Epithelial cell of esophagus (primary cell): ENCODE measurements at places on chromosomes 7 and 10.
A peak's percentile ranks its signal among the peaks of the same experiment; 100 is the strongest.

- no peak for DNase-seq
Measured at GRCh38 chr10:98396096-98397063, 18.6 kb downstream of the PYROXD2 start.

DNA sequence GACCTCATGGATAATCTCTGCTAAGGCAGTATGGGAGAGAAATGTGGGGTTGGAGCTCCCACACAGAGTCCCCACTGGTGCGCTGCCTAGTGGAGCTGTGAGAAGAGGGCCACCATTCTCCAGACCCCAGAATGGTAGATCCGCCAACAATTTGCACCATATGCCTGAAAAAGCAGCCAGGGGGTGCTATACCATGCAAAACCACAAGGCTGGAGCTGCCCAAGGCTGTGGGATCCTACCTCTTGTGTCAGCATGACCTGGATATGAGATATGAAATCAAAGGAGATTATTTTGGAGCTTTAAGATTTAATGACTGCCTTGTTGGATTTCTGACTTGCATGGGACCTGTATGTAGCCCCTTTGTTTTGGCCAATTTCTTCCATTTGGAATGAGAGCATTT lies 27.0 kb upstream of the SAMD9L start:
- DNase-seq, result no peak

- no peak for DNase-seq
Measured at GRCh38 chr7:51824050-51824449, 507.4 kb upstream of the COBL start.

GRCh38 chr7:158245724-158246041 lies 341.9 kb downstream of the PTPRN2 start:
- DNase-seq, result no peak

- no peak for DNase-seq
Measured at GRCh38 chr10:20454331-20454730, 442.8 kb downstream of the NEBL start.

- no peak for DNase-seq
Measured at GRCh38 chr7:107907790-107908189, 16.8 kb downstream of the DLD start.

- peak; percentile 80 for DNase-seq
Measured at GRCh38 chr7:99926321-99926720, 3.1 kb downstream of the GJC3 start.

DNA sequence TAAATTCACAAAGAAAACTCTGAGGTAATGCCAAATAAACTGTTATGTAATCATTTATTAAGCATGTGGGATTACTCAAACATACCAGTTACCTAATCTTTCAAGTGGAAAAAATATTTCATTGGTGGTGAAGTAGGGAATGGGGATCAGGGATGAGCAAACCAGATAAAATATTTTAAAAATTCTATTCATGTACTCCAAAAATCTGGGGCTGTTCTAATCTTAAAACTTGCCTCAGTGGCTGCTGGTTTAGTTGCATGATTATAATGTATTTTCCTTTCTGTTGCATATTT lies 19.5 kb downstream of the LMOD2 start:
- peak; percentile 75 for DNase-seq

- no peak for DNase-seq
Measured at GRCh38 chr10:50431791-50432190, 180.5 kb upstream of the ASAH2 start.

GRCh38 chr7:35998481-35998880 lies 154.6 kb upstream of the EEPD1 start:
- no peak for DNase-seq

- DNase-seq, result no peak
Measured at GRCh38 chr7:4707217-4707741, 25.2 kb downstream of the FOXK1 start.

DNA sequence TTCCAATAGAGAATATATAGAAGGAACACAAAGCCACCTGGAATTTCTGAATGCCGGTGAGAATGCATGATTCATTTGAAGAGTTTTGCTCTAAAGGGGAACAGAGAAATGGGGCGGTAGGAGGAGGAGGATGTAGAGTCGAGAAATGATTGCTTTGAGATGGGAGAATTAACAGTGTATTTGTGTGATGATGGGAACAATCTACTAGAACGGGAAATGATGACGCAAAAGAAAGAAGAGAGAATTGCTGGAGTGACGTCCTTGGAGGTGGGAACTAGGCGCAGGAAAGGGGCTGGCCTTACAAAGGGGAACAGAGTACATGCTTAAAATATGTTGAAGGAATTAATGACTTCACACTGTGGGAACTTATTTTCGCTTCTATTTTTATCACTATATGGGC lies 188.1 kb downstream of the SDHAF3 start:
- no peak for DNase-seq
